ELR (cell line): ENCODE measurements at places on chromosomes 12 and 14.

DNA sequence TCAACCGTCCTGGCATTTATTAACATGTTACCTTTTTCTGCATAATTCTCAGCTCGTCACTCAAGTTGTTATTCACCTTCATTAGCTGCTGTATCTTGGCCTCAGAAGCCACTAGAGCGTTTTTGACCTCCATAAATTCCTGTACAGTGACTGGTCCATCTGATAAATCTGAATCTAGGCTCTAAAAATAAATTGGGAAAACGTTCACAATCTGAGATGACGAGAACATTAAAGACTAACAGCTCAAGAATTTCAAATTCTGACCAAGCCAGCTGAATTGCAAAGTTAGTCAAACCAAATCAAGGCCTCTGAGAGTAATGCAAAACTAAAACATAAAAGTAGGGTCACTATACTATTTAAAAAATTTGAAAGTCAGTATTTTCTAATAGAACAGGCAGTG is 45.0 kb downstream of the GIT2 start:
- DNase-seq = peak; percentile 95

- no peak for DNase-seq
Measured at GRCh38 chr14:53109105-53110041, 43.8 kb downstream of the DDHD1 start.

DNA sequence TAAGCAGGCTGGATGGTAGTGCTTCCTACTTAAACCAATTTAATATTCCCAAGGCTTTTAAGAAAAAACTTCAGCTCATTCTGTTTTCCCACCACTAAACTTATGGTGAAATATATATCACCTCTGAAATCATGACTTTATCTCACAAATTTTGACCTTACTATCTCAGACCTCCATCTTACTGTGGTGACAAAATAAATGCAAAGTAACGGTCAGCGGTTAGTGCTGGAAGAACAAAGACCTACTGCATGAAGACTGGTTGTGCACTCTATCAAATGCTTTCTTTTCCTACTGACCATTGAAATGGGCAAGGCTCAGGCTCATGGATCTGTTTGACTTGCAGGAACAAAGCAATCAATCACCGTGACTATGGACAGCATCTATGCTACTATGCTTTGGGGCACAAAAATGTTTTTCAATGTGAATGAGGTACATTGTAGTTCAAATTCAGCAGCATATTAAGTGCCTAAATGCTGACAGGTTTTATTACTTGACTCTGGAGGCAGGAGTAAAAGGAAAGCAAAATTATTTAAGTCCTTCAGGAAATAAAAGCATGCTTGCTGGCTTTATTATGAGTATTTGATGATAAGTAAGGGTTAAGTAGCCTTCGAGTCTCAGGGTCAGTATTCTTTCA is 43.1 kb upstream of the GTF2A1 start:
- DNase-seq = no peak

DNA sequence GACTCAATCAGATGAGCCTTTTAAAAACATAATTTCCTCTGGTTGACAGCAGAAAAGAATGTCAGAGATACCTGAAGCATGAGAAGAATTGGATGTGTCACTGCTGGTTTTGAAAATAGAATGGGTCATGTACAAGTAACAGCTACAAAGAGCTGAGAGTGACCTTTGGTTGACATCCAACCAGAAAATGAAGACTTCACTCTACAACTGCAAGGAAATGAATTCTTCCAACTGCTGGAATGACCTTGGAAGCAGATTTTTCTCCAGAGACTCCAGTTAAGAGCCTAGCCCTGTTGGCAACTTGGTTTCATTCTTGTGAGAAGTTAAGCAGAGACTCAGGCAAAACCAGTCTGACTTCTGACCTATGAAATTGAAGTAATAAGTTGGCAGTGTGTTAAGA is 505.9 kb downstream of the SLC16A7 start:
- DNase-seq = peak; percentile 64

DNA sequence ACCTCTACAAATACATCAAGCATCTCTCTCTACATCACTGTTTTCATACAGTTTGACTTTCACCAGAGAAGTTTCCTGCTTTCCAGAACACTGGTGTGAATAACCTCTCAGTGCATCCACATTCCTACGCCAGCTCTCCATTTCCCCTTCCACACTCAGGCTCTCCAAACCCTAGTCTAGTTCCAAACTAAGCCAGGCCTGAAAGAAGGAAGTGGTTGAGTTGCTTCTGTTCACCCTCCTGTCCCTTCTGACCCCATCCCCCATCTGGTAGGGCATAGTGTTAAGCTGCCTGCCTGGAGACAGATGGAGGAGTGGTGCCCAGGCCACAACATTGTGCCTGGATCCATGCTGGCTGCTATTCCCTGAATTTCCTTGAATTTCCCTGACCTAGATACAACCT is 132.4 kb downstream of the GPR65 start:
- DNase-seq = no peak

GRCh38 chr14:33764876-33765650 is 185.8 kb downstream of the EGLN3 start:
- no peak for DNase-seq

DNA sequence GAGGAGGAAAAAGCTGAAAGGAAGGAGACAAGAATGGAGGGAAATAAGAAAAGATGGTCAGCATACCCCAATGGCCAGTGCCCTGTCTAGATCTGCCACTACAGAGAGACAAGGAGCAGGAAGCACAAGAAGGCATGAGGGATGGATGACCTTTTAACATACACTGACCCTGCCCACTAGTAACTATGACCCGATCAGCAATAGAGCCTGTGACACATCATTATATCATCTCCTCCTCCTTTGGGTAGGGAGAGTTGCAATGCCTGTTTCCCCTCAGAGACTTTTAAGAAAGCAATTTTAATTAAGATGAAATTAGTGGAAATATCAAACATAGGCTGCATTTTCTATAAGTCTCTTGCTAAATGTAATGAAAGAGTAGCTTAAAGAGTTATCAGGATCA is 4.7 kb upstream of the SLC2A13 start:
- peak; percentile 10 for DNase-seq

DNA sequence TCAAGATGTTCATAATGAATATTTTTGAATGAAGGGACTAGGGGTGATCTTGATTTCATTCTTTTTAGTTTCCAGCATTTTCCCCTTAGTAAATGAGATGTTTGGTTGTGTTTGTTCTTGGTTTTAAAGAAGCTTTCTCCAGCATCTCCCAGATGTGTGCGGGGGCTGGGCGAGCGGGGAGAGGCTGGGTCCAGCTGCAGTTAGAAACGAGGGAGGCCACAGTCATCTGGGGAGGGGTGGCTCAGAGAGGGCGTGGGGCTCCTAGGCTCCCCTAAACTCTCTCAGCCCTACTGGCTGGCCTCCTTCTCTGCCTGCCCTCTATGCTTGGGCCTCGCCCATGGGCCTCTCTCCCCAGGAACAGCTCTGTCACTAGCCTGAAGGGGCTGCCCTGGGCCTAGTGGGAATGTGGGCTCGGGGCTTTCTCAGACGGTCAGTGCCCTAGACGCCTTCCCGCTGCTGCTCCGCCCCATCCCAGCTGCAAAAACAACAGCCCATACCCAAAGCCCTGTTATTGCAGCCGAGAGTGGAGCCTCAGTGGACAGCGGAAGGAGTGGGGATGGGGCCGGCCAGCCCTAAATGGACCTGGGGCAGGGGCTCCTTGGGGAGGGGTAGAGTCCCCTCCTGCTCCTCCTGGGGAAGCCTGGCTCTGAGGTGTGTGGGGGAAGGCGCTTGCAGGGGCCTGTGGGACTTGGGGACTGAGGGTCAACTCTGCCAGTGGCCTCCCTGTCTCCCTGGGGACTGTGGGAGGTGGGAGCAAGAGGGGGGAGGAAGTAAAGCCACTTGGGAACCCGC is 18.3 kb upstream of the EIF2B2 start:
- no peak for DNase-seq

GRCh38 chr14:96747006-96747405 is 50.2 kb upstream of the VRK1 start:
- DNase-seq = no peak

DNA sequence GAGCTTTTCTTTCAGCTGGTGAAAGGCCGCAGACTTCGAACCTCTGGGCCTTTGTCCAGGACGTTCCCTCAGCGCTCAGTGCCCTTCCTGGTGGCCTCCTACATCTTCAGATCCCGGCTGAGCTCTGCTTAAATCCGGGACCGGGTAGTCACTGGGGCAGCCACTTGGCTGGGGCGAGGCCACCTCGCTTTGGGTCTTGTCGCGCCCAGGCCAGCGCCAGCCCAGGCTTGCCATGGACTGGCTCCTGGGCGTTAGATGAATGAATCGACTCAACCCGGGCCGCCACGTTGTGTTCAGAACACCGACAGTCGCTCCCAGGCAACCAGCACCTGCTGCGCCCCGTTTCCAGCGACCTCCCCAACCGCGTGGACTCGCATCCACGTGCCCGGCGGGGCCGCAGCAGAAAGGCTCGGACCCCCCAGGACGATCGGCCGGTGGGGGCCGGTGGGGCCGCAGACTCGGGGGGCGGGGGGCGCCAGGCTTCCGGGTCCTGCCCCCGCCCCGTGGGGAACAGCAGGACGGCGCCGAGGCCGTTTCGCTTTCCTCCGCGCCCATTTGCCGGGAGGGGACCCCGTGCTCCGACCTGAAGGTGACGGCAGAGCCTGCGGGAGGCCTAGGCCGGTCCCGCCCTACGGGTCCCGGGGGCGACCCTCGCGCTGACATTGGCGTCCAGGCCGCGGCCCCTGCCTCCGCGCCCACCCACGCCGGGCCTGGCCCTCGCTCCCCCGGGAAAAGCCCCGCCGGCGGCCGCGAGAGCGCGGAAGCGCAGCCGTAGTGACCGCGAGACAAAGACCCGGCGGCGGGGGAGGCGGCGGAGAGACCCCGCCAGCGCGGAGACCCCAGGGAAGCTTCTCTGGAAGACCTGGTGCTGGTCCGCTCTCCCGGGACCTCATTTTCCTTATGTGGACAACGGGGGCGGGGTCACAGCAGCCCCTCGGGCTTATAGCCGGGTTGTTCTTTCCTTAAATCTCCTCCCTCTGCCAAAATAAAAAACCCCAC is 37.3 kb upstream of the RCOR1 start:
- DNase-seq = peak; percentile 66

GRCh38 chr12:1916371-1917171 is 1.9 kb downstream of the CACNA2D4 start:
- no peak for DNase-seq

- no peak for DNase-seq
Measured at GRCh38 chr12:52005903-52006703, 643 bp upstream of the TAMALIN start.

DNA sequence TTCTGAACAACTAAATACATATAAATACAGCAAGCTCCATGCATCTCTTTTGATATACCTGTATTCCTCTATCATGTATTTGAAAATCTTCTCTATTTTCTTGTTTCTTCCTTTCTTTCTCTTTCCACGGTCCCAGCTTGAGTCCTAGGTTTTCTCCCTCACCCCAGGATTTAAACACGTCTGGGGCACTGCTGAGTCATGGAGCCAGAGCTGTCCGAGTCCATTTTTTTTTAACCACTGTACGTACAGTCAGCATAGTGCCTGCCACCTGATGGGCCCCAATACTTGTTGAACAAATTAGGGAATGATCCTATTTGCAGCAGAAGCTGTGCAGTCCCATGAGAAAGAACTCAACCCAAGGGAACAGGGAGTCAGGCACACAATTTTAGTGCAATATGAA is 158.1 kb downstream of the ATP23 start:
- DNase-seq = peak; percentile 9

DNA sequence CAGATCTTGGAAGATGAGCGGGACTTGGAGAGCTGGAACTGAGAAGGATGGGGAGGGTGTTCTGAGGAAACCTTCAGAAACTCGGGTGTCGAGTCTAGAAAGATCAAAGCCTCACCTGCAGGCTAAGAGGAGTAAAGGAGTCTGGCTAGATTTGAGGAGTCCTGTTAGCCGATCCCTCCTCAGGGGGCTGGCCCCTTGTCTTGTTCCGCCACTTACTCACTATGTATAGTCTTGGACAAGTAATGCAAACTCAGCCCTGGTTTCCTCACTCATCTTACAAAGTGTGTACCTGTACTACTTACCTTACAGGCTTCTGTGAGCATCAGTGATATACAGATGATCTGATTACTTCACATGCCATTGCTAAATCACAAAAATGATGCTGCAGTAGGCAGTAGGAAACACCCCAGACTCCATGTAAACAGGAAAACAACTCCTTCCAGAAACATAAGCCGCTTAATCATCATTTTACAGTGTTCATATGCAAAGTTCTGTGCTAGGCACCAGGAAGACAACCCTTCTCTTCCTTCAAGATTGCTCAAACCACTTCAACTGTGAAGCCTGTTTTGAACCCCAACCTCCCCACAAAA is 2.0 kb upstream of the SPTLC2 start:
- DNase-seq = no peak

DNA sequence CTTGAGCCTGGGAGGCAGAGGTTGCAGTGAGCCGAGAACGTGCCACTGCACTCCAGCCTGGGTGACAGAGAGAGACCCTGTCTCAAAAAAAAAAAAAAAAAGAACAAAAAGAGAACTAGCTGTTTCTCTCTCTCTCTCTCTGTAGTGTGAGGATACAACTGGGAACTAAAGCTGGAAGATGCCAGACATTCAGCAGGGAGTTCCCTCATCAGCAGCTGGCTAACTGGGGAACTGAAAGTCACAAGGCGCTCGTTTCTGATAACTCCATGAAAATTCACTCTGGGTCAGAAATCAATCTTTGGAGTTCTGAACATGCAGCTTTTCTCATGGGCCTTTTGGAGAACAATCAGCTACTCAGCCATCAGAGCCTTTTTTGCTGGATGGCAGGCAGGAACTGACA is 43.5 kb upstream of the MAP1LC3B2 start:
- no peak for DNase-seq

DNA sequence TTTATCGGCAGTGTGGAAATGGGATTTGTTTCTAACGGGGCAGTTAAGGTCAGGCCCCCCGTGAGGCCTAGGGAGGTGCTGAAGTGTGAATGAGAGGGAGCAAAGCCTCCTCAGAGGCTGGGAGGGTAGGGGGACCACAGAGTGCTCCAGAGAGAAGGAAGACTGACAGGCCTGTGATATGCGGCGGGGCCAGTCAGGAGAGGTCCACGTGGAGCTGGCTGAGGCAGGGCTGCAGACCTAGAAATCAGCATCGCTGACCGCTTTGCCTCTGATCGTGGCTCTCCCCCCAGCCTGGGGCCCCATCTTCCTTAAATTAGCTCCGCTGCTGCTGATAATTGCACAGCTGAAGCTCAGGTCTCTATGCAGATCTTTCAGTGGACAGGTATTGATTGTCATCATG is 240.8 kb upstream of the PWP1 start:
- no peak for DNase-seq

DNA sequence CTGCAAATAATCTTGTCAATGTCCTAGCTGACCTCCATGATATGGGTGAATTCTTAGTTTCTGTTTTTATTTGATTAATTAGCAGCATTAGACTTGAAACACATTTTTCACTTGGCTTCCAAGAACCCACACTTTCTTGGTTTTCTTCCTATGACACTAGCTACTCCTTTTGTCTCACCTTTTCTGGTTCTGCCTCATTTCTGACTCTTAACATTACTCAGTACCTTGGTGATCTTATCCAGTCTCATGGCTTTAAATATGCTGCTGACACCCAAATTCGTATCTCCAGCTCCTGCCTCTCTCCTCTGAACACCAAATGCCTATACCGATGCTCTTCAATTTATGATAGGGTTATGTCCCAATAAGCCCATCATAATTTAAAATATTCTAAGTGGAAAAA is 32.0 kb upstream of the SSTR1 start:
- DNase-seq = no peak
